Activated CD8-positive, alpha-beta memory T cell treated with anti-CD3 and anti-CD28 coated beads for 48 hours (primary cell): ENCODE measurements at places on chromosomes 5 and 9.

- DNase-seq = no peak
Observed at GRCh38 chr9:87497604-87498045, at the start of gene DAPK1. Gene DAPK1 (plus strand): TSS chr9:87497867. CDS start chr9:87499078, 1,211 bp downstream.

DNA sequence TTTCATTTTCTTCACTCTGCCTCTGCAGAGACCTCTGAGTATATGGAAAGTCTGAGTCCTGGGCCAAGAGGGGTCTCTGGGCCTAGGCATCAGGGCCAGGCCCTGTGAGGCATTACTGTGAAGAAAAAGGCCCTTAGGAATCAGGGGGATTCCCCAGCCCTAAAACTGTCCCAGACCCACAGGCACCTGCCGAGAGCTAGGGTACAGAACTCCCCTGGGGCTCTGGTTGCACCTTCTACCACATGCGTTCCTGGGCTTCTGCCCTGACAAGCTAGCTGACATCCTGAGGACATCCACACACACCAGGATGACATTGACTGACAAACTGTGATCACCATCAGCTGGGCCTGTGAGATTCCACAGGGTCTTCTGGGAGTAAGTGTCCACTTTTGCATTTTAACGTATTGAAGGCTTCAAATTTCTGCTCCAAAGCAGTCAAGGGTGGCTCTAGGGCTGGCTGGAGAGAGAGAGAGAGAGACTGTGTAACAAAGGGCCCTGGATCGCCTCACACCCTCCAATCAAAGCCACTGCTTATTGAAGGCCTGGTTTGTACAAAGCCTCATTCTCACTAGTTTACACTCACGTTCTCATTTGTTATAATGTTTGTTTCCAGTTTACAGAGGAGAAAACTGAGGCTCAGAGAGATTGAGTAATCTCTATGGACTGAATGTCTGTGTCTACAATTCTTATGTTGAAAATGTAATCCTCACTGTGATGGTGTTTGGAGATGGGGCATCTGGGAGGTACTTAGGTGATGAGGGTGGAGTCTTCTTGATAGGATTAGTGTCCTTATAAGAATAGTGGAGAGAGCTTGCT, 45.1 kb downstream of the TGFBI start:
- DNase-seq = no peak

DNA sequence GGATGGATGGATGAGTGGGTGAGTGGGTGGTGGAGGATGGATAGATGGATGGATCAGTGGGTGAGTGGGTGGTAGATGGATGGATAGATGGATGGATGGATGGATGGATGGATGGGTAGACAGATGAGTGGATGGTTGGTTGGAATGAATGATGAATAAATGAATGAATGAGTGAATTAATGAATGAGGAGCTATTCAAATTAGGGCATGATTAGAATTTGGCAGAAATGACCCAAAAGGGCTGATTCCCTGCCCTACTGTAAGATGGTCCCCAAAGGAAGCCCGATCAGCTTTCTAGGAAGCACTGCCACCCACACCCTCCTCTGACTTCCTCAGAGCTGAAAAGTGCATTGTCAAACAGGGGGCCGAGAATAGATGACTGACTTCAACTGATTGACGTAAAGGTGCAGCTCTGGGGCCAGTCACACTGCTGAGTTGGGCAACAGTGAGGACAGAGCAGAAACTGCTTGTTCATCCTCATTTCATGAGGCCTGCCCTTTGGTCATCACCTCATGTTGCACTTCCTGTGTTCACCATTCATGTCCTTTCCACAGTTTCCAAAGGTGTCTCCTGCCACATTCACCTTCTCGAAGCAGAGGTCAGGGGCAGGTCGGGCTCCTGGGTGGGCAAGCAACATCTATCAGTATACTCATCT, 34.3 kb downstream of the NIPAL4 start:
- no peak for DNase-seq

GRCh38 chr9:129072171-129072570, 8.7 kb upstream of the DOLPP1 start:
- no peak for DNase-seq

DNA sequence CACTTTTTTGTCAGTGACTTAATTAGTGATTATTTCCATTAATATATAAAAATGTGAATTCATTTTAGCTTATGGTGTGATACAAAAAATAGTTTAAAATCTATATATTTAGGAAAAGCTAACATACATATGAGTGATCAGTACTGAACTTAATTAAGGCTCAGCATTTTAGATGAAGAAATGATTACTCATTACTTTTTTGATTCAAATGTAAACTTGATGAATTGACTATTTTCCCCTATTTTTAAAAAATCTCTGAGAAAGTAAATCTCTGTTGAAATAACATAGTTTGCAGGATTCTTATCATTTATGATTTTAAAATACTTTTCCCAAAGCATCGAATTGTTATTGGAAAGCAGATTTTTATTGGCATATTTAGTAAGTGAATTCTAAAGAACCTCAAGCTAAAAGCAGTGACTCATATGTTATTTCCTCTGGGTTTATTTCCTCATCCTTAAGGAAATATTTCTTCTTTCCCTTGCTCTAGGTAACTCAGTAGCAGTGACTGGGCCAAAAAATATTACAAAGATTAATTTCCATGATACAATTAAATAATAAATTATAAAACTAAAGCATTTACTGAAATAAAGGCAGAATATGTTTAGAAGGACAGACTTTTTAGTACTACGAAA, 290.6 kb downstream of the FER start:
- no peak for DNase-seq

DNA sequence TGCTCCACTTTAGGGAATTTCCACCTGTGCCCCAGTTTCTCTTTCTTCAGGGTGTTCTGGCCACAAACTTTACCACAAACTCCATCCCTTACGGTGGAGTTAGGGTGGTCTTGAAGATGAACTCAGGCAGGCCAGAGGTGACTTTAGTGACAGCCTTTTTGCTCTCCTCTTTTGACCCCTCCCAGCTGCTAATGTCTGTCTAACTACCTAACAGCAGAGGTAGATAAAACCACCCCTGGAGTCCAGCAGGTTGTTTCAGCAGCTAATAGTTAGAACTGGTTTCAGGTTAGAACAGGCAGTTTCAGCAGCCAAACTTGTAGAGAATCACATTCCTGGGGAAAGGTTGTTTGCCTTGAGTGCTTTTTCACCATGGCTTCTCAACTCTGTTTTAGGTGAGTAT, 971.3 kb upstream of the CDH18 start:
- no peak for DNase-seq

DNA sequence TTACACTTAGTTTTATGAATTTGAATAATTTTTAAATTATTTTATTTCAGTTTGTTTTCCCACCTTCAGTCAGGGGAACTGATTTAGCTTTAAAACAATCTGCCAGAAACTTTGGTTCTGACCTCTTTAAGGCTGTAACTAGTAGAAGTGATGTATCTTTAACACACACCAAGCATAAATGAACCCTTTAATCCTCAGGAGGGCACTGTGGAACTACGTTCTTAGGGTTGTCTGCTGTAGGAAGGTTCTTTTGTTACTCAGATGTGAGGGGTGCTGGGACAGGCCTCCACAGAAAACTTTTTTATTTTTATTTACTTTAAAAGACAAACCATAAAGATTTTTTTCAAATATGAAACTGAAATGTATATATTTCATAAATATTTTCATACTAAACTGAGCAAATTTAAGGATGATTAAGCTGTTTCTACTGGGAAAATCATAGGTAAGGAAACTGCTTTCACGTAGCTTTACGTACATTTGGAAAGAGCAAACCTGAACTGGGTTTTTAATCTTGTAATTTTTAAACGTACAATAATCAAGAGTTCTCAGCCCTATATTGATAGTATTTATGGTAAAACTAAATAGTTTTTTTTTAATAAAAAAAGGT, 5.3 kb downstream of the KLF4 start:
- DNase-seq = no peak

DNA sequence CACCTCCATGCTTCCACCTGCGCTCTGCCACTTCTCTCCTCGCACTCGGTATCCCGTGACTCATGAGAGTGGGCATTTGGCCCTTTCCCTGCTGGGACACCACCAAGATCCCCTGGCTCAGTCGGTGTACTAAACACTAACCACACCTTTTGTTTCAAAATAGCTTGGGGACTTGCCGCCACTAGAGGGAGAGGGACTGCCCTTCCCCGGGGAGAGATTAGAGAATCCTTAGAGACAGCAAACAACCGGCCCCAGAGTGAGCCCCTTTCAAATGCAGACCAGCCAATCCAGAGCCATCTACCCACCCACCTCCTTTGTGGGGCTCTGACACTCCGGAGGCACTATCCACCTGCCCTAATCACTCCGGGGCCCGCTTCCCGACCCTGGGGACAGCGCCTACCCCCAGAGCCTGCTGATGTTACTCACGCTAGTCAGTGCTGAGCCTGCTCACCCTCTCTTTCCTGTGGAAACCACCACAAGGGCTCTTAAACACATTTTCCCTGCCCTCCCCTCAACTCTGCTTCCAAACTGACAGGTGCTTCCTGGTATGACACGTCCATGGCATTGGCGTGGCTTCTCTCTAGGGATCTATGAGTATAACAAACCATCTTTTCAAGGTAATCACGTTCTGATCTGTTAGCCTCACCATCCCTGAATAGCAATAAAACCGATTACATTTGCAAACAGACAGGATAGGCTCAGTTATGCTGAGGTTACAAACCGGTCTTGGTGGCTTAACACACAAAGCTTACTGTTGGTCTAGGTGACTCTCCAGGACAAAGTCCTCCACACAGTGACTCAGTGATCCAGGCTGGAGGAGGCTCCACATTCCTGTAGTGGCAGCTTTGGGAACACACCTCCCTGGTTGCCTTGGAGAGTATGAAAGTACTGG, 180.1 kb upstream of the MVB12B start:
- peak; percentile 3 for DNase-seq

- DNase-seq = no peak
Observed at GRCh38 chr9:35537913-35538312, 48.0 kb downstream of the RUSC2 start.

DNA sequence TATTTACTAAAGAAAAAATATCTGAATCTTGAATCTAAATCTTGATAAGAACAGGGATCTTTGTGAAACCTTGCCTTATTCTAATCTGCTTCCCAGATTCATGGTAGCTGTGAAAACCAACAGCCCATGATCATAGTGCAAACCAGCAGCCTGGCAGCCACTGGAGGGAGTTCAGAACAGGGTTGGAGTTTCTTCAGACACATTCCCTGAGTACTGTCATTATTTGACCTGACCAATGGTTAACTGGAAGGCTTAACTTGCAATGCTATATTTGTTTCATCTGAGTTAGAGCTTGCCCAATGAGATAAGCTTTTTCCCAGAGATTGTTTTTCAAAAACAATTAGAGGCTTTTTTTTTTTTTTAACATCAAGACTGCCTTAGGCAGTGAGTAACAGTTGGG, 47.8 kb downstream of the LOX start:
- DNase-seq = no peak

GRCh38 chr5:40198736-40199135, 481.0 kb upstream of the PTGER4 start:
- DNase-seq = no peak

DNA sequence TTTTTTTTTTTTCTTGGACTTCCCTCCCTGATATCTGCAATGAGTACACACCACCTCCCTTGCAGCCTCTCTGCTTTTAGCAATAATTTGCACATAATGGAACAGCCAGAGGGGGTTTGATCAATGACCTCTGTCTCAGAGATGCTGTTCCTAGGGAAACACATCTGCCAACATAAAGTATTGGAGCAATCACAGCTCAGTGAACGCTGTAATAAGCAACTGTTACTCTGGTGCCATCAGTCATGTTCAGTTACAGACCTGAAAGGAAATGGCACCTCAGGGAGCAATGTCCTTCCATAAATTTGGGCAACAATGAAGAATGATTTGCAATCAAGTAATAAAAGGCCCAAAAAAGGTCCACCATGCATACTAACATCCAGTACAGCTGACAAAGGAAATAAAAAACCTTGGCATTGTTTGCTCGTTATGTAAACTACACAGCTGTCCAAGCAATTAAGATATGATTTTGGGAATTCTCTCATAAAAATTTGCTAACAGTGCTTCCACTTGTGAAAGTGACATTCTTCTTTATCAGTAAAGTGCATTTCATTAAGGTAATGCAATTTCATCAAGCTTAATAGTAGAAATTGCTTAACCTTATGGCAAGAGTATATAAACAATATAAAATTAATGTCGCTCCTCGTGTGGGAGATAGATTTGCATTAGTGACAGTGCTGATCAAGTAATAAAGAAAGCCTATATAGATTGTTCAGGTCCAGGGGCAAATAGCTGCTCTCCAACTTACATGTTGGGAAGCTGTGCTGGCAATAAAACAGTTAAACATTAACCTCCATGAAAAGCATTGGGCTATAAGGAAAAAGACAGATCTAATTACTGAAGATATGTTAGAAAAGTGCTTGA, 167.8 kb downstream of the RASEF start:
- DNase-seq = no peak
